Fibroblast of skin of right quadriceps (primary cell): ENCODE measurements at places on chromosomes 5 and 9.

- DNase-seq = no peak
Observed at GRCh38 chr9:87883274-87883673, 597 bp downstream of the SPATA31E1 start.

DNA sequence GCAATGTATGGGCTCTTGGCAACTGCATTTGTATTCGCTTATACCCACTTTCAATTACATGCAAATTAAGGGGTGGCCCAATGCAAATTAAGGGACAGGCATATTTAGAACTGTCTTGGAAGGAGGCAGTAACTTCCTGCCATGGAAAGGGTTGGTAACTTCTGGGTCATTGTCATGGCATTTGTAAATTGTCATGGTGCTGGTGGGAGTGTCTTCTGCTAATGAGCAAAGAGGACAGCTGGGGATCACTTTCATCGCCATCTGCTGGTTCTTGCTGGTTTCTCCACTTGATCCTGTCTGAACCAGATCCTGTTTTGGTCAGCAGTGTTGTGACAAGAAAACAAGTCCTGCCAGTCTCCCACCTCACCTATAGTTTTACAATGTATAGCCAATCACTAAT lies 23.3 kb upstream of the UGT3A2 start:
- DNase-seq = peak; percentile 22

DNA sequence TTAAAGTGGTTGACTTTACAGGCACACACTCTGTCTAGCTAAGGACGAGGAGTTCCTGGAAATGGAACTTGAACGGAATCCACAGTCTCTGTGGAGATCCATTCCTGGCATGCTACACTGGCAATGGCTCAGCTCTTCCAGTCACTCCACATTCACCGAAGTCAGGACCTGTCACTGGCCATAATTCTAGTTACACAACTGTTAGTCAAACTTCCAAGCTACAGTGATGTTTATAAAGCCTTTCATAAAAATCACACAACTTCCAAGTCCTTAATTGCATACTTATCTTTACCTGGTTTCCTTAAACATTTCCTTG lies 15.7 kb downstream of the CDC14B start:
- no peak for DNase-seq

GRCh38 chr5:77778398-77778797 lies 2.3 kb upstream of the TBCA start:
- DNase-seq = no peak

GRCh38 chr9:73020877-73021276 lies 68.0 kb upstream of the ALDH1A1 start:
- no peak for DNase-seq

DNA sequence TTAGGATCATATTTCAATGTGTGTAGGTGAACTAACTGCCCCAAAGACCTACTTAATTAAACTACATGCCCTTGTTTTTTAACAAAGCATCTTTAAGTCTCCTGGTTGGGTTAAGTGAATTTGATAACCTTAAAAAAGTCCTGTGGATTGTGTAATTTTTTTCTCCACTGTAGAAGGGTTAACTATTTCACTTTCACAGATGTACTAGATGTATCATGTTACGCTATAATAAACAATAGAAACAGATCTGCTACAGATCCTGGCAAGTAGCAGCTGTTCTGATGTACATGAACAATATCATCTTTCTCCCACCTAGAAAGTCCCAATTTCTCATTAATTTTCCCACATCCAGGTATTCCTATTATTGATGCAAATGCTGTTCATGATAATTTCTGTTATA lies 18.9 kb downstream of the KIF24 start:
- DNase-seq = no peak

DNA sequence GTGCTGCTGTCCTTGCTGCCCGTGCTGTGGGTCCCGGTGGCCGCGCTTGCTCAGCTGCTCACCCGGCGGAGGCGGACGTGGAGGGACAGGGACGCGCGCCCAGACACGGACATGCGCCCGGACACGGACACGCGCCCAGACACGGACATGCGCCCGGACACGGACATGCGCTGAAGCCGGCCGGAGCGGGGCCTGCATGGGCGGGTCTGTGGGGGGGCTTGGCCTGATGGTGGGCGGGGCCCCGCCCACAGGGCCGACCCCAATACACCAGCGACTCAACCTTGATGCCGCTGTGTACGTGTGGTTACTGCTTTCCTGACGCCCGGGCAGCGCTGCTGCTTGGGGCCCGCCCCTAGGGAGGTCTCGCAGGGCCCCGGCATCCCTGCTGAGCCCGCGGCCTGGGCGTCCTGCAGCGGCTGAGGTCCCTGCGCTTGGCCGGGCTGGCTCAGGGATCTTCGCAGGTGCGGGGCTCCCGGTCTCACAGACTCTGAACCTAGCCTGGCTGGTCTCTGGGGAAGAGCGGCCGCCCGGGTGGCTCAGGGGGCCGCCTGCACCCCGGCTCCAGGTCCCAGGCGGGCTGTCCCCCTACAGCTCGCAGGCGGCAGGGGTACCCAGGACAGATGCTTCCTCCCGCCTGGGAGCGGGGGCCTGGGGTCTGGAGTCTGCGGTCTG lies 20.9 kb downstream of the SLC6A18 start:
- DNase-seq = no peak

- DNase-seq = no peak
Observed at GRCh38 chr5:82975396-82975795, 101.8 kb downstream of the TMEM167A start.

DNA sequence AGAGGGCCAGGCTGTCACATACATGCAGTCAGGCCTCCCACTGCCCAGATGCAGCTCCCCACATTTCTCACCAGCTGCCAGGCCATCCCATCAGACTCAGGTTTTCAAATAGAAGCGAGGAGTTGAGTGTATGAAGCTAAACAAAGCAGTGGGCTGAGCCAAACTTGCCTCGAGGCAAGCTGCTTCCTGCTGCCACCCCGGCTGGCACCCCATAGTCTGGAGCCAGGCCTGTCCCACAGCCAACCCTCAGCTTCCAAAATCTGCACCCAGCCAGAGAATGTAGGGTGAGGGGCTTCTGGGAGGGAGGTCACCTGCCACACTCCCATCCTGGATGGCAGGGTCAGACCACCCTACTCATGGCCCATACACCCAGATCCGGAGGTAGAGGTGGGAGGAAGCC lies 22.3 kb upstream of the ALDH1B1 start:
- DNase-seq = no peak

- DNase-seq = no peak
Observed at GRCh38 chr9:131405858-131406537, 12.1 kb downstream of the PRRC2B start.

GRCh38 chr9:104256696-104257062 lies 162.6 kb downstream of the SMC2 start:
- no peak for DNase-seq

- no peak for DNase-seq
Observed at GRCh38 chr5:39469777-39470415, 45.1 kb upstream of the DAB2 start.

GRCh38 chr9:38689678-38690077 lies 30.3 kb downstream of the FAM240B start:
- DNase-seq = no peak

- no peak for DNase-seq
Observed at GRCh38 chr9:134178394-134178767, 14.0 kb upstream of the RNU6ATAC start.

- DNase-seq = no peak
Observed at GRCh38 chr9:78314550-78314949, 17.6 kb downstream of the PSAT1 start.

- no peak for DNase-seq
Observed at GRCh38 chr9:69001921-69002320, 12.0 kb downstream of the PRKACG start.

DNA sequence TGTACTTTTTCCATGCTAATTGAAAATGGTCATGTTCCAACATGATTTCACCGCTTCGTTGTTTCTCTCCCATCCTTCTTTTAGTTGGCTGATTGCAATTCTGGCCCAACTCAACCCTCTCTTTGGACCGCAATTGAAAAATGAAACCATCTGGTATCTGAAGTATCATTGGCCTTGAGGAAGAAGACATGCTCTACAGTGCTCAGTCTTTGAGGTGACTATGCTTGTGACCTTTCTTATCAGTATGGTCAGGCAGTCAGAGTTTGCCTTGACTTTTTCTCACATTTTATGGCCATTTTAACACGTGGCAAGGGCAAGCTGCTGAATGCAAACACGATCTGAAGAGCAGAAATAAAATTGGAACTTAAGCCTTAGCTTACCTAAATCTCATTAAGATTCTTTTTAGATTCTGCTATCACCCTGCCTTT lies 36.0 kb upstream of the CREBRF start:
- DNase-seq = no peak
